ENCODE measurements at places on chromosomes 13 and 19.

DNA sequence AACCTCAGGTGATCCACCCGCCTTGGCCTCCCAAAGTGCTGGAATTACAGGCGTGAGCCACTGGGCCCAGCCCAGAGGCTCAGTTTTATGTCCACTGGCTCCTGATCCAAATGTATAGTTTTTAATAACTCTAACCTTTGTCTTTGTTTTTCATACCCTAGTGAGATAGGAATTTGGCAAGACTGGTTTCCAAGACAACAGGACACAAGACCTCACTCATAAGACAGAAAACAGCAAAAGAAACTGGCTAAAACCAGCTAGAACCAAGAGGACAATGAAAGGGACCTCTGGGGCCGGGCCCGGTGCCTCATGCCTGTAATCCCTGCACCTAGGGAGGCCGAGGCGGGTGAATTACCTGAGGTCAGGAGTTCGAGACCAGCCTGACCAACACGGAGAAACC lies 27.6 kb downstream of the CPT1C start:
- no peak for DNase-seq

DNA sequence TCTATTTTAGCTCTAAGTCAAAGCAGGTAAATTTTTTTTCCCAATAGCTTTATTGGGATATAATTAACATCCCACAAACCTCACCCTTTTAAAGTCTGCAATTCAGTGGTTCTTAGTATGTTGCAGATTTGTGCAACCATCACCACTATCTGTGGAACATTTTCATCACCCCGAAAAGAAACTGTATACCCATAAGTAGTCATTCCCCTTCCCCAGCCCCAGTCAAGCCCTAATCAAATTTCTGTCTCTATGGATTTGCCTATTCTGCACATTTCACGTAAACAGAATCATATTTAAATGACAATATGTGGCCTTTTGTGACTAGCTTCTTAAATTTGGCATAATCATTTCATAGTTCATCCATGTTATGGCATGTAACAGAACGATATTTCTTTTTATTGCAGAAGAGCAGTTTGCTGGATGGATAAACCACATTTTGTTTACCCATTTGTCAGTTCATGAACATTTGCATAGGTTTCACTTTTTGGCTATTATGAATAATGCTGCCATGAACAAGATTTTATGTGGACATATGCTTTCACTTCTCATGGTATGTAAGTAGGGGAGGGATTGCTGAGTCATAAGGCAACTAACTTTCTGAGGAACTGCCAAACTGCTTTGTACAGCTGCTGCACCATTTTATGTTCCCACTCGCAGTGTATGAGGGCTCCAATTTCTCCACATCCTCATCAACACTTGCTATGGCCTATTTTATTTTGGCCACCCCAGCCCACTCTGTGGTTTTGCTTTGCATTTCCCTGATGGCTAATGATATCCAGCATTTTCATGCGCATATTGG lies 10.9 kb downstream of the SLC46A3 start:
- no peak for DNase-seq

- DNase-seq = no peak
These were observed 390.3 kb downstream of the DLEU7 start for GRCh38 chr13:50453188-50453587.

- no peak for DNase-seq
These were observed 10.8 kb upstream of the GRAMD1A start for GRCh38 chr19:34989298-34989697.

GRCh38 chr13:93776936-93777335 lies 550.3 kb downstream of the GPC6 start:
- no peak for DNase-seq
